CD4-positive, alpha-beta T cell treated with Interleukin-6 at 100 ng/mL for 8 hours (primary cell): ENCODE measurements at places on chromosomes 6 and 20.

- DNase-seq, result no peak
Measured at GRCh38 chr6:41040101-41040939, 1.3 kb upstream of the UNC5CL start.

DNA sequence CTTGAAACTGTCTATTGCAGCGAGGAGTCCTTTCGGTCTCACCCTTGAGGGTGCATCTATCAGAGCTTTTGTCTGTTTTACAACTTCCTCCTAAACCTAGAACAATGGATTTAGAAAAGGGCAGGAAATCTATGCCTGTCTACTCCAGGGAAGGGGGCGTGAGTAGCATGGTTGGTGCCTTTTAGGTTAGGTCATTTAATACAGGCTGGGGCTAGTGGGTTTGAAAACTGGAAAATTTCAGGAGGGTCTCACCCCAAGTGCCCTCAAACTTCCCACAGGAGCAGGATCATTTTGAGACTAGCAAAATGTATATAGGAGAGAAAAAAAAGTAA lies 33.5 kb upstream of the BMP6 start:
- DNase-seq, result no peak

- no peak for DNase-seq
Measured at GRCh38 chr20:11056414-11056813, 382.6 kb upstream of the JAG1 start.

GRCh38 chr6:74058606-74059005 lies 362.6 kb downstream of the CD109 start:
- DNase-seq, result no peak

DNA sequence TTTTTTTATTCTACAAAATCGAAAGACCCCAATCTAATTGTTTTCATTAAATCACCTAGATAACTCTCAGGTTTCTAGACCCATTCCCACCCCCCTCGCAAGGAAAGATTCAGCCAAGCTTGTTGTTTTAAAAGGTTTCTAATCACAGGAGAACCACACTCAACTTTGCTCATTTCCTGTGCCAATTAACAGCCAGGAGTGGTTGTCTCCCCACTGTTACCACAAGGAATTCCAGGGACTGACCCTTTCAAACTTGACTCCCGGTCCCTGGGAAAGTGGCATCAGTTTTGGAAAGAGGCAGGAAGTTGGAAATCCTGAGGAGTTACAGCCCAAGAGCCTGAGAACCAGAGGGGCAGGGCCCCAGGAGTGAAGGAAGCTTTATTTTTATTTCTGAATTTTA lies 561.3 kb upstream of the JAG1 start:
- DNase-seq, result no peak

DNA sequence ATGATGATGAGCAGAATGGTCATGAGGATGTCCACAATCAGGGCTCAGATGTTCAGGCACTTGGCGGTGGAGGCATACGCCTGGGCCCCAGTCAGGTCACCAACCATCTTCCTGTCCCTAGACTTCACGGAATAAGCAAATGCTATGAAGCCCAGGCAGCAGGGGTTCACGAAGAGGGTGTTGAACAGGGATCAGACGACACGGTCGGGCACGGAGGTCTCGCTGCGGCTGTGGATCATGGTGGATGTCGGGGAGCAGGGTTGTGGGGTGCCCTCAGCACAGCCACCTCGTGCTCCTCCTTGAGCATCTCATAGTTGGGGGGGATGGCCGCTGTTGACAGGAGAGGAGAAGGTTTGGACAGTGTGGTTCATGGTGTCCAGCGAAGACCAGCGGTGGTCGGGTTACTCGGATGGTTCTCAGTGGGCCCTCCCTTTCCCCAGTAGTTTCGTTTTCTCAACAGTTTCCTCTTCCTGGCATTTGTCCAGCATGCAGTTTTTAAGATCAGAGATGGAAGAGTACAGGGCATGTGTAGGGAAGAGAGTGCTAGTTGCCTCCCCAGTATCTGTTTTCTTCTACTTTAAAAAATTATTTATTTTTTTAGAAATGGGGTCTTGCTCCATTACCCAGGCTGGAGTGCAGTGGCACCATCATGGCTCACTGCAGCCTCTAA lies 20.3 kb upstream of the SPDEF start:
- DNase-seq, result no peak

GRCh38 chr6:3697609-3698008 lies 53.9 kb downstream of the PXDC1 start:
- no peak for DNase-seq

- DNase-seq, result no peak
Measured at GRCh38 chr6:43037197-43037596, 15.8 kb downstream of the RRP36 start.

DNA sequence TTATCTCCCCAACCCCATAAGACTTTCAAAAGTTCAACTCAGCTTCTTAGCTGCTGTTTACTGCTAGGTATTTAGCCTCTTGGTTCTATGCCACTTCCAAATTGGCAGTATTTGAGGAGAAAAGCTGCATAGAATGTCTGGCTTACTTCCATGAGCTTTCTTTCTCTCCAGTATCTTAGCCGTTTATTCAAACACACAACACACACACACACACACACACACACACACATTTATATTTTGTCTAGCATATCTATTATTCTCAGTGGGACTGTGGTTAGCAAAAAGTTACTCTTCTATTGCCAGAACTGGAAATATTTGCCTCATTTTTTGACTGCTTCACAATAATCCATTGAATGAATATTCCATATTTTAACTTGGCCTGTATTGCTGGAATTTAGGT lies 634.2 kb upstream of the IMPG1 start:
- DNase-seq, result no peak

DNA sequence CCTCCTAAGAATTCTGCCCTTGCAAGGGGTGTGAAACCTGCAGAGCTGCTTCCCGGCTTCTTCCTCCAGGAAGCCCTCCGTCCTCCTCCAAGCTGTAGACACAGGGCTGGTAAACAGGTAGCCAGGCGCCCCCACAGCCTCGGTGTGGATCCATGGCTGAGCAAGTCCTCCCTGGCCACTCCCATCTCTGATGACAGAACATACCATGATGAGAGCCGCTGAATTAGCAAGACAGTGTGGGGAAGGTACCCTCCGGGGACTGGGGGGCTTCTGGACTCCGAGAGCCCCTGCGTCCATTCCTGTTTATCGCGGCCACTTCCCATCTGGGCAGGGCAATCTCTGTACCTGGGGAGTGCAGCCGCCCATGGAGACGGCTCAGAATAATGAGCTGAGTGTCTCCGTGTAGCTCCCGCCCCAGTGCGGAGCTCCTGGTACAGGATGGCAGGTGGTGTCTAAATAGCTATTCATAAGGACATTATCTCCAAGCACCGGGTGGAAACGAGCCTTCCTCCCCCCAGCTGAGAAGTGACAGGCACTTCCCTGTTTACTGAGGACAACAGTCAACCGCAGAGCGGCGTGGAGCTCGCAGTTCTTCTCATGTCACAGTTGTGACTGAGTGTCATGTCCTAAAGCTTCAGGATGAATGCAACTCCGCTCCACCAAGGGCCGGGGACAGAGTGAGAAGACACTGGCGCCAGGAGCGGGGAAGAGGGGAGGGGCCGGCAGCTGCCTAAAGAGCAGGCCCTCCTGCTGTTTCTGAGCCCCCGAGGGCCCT lies 22.7 kb upstream of the NTSR1 start:
- DNase-seq, result peak; percentile 25

- no peak for DNase-seq
Measured at GRCh38 chr6:121776054-121776453, 340.6 kb downstream of the GJA1 start.

- DNase-seq, result no peak
Measured at GRCh38 chr20:48739395-48740291, 88.2 kb downstream of the PREX1 start.

- DNase-seq, result no peak
Measured at GRCh38 chr6:75501756-75502155, 8.2 kb upstream of the FILIP1 start.

DNA sequence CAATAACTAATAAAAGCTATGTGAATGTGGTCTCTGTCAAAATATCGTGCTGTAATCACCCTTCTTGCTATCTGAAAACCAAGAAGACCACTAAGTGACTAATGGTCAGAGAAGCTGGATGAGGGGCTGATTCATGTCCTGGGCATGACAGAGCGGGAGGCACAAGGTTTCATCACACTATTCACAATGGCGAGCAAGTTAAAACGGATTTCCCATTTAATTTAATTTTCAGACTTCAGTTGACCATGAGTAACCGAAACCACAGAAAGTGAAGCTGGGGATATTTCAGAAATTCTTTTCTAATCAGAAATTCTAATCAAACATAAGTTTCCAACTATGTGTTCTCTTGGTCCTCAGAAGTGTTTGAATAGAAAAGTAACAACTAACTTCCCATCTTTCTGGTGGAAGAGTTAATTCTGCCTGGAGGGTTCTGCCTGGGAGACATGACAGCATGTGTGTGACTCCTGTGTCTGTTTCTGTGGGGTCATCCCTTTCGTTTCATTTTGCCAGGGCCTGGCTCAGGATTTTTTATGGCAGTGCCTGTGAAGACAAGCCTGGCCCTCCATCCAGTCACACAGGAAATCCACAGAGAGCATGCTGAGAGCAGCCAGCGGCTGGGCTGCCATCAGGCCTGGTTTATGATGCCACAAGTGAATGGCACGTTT lies 98.9 kb downstream of the FAM120B start:
- no peak for DNase-seq

GRCh38 chr6:42368181-42368580 lies 83.5 kb downstream of the TRERF1 start:
- peak; percentile 62 for DNase-seq

GRCh38 chr6:40610229-40610628 lies 23.1 kb upstream of the LRFN2 start:
- no peak for DNase-seq

DNA sequence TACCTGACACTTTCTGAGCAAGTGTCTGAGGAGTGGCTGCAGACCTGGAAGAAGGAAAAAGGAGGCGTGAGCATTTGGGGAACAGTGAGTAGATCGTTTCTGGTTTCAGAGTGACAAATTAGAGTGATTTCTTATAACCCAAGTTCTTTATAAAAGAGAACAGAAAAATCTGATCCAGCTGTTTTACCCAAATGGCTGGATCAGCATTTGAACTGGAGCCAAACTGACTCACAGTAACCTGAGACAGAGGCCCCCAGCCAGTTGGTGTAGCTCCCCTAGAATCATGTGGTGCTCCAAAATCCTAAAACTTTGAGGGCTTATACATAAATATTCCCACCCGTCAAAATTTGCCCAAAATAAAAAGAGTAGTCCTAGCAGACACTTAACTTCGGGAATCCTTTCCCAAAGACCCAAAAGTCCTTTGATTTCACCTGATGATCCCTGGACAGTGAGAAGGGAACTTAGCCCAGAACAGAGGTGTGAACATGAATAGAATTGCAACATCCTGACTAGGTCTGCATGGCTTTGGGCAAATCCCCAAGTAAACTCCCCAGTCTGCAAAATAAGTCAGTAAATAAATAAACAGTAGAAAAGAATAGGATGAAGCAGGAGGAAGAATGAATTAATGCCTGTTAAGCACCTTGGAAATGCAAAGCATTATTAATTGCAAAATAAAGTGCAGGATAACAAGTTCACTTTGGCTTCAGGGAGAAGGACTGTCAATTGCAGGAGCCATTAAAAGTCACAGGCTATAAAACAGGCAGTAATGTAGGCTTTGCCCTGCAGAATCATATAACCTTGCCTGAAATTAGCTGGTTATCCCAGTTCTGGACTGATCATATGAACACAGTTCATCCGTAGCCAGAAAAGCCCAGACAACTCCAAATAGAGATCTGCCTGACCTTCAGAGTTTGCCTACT lies 262.0 kb upstream of the JARID2 start:
- no peak for DNase-seq

DNA sequence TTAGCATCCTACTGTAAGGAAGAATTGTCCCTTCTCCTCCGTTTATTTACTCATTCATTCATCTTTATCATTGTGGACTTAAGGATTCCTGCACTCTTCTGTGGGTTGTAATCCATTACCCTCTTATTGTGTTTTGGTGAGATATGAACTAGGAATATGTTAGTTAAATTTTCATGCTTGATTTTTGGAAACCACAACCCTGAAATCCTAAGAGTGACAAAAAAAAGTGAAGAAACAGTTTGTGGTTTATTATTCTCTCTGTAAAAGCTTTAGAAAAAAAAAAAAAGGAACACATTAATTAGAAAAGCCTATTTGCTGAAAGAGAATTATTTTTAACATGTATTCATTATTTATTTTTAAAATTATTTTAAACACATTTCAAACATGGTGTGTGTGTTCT lies 36.7 kb upstream of the INSM1 start:
- no peak for DNase-seq

- no peak for DNase-seq
Measured at GRCh38 chr6:56417823-56418222, 170.4 kb upstream of the COL21A1 start.

DNA sequence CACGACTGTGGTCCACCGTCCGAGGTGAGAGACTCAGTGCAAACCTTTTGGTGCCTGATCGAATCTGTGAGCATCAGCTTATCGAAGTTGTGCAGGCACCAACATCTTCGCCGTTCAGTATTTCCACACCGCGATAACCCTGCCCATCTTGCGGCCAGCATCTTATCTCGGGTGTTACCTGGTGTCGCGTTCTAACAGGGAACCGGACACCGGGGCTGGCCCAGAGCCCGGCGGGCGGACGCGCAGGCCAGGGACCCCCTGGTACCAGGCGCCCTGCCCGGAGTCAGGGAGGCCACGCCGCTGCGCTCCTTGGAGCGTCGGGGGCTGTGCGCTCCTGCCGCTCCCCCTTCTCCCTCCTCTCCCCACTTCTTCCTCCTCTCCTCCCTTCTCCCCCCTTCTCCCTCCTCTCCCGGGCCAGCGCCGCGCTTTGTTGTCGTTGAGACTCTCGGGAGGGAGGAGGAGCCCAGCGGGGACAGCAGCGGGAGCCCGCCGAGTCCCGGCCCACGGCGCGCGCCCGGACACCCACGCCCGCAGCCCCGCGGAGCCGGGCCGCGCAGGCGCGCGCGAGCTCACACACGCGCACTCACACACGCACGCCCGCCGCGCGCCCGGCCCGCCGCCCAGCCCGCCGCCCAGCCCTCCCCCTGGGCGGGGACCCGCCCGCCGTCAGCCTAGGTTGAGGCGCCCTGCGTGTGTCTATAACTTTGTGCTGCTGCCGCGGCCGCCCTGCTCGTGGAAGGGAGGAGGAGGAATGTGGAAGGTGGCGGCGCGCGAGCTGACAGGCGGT lies 1.4 kb upstream of the FOXO3 start:
- peak; percentile 91 for DNase-seq

- no peak for DNase-seq
Measured at GRCh38 chr6:31879901-31880300, 1.1 kb upstream of the SLC44A4 start.

GRCh38 chr20:2429051-2429450 lies 41.5 kb downstream of the SNRPB start:
- DNase-seq, result no peak

GRCh38 chr6:125188594-125189203 lies 35.1 kb downstream of the TPD52L1 start:
- no peak for DNase-seq

GRCh38 chr6:160792708-160793107 lies 90.7 kb downstream of the PLG start:
- no peak for DNase-seq

DNA sequence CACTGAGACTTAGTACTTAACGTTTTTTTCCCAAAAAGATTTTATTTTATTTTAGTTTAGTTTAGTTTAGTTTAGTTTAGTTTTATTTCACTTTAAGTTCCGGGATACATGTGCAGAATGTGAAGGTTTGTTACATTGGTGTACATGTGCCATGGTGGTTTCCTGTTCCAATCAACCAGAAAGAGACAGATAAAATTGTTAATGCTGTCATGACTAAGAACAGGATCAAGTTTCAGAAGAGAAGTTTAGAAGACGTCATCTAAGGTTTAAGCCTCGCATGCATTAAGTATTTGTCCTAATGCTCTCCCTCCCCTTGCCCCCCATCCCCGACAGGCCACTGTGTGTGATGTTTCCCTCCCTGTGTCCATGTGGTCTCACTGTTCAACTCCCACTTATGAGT lies 540.0 kb downstream of the KHDRBS2 start:
- DNase-seq, result no peak
